ENCODE measurements at places on chromosomes 12 and 14. TPM values are rescaled to one million over a fixed set of nuclear protein-coding genes. Genes with fewer than 3 reads are reported as not detected.

The KRT75 gene
- polyA plus RNA-seq, result not detected

The SLCO1A2 gene
- not detected for polyA plus RNA-seq

The GPR84 gene
- not detected for polyA plus RNA-seq

GRCh38 chr14:38593476-38593875, 337.6 kb upstream of the CLEC14A start:
- no peak for DNase-seq

DNA sequence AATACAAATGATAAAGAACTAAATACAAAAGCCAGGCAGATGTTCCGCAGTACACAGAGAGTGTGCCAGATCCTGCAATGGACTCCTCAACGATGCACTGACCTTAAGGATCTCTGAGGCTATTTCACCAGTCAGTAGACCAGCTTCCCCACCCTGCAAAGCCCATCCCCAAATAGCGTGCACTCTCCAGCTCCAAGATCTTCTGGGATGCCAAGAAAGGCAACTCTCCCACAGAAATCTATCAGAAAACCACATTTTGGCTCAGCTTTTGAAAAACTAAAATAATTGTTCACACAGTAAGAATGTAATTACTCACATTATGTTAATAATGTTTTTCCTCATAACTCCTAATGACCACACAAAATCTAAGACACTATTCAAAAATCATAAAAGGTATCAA, 90.4 kb downstream of the PPP2R5E start:
- no peak for DNase-seq

- no peak for DNase-seq
Measured at GRCh38 chr12:94372461-94372860, 87.2 kb downstream of the CEP83 start.
